ENCODE measurements at places on chromosomes 4 and X.

DNA sequence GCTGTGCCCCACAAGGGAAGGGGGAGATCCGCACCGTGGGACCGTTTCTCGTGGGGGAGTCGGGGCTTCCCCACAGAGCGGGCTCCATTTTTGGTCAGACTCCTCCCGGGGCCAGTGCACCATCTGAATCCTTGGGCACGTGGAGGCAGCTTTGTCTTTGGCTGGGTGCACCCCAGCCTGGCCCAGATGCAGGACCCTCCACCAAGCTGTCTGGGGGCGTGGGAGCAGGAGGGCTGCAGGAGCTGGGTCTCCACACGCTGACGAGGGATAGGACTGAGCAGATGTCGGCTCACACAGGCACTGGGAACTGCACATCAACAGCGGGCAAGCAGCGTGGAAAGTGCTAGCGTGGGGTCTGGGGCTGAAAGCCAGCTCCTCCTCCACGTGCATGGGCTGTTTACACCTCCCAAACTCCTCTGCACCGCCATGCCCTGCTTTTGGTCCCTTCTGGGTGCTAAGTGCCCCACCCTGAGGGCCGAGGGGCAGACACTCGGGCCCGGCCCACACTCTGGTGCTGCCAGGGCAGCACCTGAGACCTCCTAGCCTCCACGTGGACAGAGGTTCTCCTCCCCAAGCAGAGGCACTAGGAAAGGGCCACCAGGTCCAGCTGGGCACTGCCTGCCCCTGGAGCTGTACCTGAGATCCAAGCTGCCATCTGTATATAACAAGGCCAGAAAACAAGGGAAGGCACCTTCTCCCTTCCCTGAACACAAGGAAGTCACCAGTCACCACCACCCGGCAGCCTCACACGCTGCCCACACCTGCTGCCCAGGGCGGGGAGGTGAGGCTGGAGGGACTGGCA is 13.8 kb downstream of the DGKQ start:
- no peak for DNase-seq

DNA sequence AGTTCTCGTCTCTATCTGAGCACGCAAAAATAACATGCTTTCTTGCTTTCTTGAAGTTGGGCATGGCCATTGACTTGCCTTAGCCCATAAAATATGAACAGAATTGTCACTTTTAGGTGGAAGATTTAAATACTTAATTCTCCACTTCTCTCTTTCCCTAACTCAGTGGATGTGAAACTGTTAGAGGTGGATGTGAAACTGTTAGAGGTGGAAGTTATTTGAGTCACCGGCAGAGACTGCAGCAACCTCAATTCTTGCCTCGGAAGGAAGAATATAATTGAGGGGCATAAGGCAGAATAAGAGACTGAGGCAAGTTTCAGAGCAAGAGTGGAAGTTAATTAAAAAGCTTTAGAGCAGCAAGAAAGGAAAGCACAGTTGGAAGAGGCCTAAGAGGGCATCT is 2.8 kb upstream of the PARM1 start:
- DNase-seq: no peak

- DNase-seq: no peak
Measured at GRCh38 chr4:142098380-142098779, 462.0 kb downstream of the IL15 start.

GRCh38 chr4:152849350-152849749 is 69.6 kb downstream of the ARFIP1 start:
- DNase-seq: no peak

GRCh38 chrX:72621625-72622485 is 49.2 kb upstream of the HDAC8 start:
- no peak for DNase-seq

DNA sequence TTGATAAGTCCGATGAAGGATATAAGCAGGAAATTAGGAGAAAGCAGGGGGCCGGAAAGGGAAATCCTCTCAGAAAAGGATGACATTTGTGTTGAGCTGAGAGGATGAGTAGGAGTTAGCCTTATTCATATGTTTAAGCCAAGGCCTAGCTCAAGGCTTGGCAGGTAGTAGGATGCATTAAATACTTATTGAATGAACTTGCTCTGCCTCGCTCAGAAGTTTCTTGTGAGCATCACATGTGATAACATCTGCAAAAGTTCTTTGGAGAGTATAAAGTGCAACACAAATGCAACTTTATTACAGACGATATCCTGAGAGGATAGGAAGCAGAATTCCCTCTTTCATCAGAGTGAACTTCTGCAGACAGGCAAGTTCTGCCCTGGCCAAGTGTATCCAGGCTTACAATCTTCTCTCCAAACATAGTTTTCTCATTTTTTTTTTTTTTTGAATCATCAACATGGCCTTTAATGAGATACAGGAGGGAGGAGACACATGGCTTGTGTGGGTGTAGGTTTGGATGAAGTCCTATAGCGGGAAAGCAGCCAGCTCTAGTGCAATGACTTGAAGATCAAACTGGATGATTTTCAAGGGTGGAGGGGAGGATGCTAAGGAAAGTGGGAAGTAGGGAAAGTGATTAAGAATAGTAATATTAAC is 48.1 kb downstream of the LUZP4 start:
- no peak for DNase-seq

DNA sequence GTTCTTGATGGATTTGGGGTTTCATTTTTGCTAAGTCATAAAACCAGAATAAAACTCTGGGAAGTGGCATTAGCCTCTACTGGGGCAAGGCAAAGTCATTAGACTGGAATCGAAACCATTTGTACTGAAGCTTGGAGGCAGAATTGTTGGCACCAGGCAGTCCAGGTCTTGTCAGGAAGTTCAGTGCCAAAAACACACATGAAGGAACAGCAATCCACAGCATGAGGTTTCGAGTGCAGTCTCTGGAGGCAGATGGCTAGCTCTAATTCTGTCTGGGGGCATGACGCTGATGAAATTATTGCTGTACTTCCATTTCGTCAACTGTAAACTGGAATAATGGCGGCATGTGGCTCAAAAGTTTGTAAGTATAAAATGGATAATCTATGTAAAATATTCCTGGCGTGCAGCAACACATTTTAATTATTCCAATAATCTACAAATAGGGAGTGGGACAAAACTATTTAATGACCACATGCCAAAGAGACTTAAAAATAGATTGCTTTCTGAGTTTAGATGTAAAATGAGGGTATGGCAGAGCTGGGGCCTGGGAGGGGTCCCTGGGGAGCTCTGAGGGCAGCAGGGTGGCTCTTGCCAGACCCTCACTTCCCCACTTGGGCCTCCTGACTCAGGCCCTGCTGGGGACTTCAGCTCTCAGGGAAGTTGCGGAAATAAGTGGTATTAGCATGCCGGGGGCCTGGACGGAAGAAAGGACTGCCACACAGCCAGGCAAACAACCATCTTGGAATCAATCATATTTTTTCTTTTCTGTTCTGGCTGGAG is 18.8 kb upstream of the CENPU start:
- no peak for DNase-seq

GRCh38 chr4:104344342-104344980 is 150.2 kb downstream of the CXXC4 start:
- no peak for DNase-seq

- no peak for DNase-seq
Measured at GRCh38 chr4:183186813-183187212, 87.8 kb downstream of the WWC2 start.

DNA sequence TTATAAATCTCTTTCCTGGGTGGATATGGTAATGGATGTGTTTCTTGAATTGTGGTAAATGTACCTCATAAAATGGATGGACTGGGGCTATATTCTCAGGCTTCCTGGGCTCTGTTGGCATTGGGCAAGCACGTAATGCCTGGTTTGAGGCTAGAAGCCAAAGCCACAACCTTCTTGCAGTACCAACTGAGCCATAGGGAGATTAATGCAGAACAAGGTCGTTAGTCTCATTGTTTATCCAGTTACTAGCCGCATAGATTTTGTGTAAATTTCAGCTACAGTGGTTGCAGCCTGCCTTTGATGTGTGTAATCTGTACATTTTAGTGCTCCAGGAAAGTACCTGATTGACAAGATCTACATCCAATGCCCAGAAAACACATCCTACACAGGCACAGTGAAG is 7.2 kb upstream of the LEF1 start:
- DNase-seq: no peak

DNA sequence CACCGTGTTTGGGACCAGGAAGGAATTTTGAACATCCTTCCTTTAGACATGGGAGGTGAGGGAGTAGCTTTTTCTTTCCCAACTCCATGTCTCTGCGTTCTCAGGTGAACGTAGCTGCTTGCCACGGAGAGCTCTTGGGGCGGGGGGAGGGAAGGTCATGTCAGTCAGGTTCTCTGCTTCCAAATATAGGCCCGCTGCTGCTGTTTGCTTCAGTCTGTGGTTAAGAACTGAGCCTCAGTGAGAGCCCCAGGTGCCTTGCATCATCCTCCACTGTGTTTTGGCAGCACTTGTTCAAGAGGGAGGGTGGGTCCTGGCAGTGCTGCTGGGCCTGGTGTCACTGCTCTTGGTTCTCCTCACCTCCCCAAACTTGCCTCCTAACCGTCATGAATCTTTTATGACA is 46.5 kb downstream of the HADH start:
- peak; percentile 87 for DNase-seq

- DNase-seq: no peak
Measured at GRCh38 chrX:21725496-21725895, 32.4 kb downstream of the SMPX start.

DNA sequence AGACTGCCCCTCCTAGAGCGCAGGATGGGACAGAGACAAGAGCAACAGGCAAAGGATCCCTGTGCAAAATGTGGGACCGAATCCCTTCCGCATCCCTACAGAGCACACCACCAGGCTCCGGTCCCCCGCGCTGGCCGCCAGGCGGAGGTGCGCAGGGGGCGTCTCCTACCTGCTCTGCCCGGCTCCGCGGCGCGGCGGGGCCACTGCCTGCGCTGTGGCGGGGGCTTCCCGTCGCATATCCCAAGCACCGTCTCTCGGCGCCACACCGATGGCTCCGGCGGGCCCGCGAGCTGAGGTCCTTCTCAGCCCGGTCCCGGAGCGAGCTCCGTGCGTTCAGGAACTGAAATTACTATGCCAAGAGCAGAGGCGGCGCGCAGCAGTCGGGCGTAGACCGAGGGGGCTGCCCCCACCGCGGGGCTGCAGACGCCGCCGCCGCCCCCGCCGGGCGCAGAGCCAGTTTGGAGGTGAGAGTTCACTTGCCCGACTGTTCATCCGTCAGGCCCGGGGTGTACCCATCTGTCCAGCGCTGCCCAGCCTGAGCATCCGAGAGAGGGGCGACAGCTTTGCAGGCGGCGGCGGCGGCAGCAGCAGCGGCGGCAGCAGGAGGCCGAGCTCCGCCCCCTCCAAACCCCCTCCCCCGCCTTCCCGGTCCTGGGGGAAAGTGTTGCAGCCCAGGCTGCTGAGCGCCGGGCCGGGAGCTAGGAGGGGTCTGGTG is at the start of gene GPRIN3:
Gene GPRIN3 (minus strand): TSS at position 355 of the 715 bp plus-strand sequence. CDS start 57,690 bp downstream, outside the sequence.
- DNase-seq: peak; percentile 61

DNA sequence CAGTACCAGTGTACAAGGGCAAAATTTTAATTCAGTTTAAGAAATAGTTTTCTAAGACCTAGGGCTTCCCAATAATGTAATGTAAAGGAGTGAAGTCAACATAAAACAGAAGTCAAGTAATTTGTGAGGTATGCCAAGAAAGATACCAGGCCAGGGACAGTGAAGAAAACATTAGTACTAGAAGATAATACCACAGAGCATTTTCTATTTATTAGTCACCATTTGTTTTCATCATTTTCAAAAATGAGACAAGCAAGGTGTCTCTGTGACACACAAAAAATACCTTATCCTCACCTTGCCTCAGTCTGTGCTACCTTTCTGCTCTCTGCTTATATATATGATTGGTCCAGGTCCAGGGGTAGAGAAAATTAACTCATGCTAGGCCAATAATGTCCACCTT is 46.8 kb downstream of the VEGFC start:
- DNase-seq: no peak

DNA sequence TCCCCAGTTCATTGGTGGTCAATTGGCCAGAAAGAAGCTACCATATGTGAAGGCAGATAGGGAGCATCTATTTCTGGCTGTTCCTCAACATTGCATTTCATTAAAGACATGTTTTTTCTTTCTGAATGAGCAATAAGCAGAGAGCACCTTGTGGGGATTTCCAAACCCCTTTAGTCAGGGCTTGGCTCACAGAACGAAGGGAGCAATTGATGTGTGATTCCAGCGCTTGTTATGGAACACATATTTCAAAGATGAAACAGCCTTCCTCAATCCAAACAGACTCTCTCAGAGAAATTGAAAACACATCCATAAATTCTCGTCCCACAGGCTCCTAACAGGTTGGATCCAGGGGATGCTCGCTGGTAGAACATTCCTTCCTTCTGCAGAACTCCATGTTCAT is 84.1 kb downstream of the CLCN4 start:
- DNase-seq: no peak

- DNase-seq: no peak
Measured at GRCh38 chrX:64169988-64170387, 35.5 kb downstream of the AMER1 start.

DNA sequence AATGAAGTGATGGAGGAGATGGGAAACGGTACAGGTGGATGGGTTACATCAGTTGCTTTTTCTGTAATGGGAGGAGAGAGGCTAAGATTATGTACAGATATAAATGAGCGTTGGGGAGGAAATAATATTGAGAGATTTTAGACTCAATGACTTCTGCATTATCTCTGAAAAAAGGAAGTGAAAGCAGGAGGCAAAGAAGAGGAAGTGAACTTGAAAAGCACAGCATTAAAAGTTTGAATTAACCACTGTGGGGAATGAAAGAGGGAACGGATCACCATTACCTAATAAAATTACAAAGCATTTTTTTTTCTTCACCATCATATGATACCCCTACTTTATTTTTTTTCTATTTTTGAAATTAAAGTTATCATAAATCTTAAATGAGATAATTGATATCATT is 1025.5 kb downstream of the RPA4 start:
- no peak for DNase-seq

DNA sequence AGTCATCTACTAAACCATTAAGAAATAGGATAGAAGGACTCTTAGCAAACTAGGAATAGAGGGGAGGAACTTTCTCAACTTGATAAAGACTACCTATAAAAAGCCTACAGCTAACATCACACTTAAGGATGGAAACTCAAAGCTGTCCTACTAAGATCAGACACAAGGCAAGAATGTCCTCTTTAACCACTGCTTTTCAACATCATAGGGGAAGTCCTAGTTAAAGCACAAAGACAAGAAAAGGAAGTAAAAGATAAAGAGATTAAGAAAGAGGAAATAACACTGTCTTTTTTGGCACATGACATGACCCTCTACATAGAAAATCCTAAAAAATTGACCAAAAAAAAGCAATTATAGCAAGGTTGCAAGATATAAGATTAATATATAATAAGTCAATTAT is 136.6 kb downstream of the FBXW7 start:
- no peak for DNase-seq

GRCh38 chrX:74519870-74520269 is 94.6 kb downstream of the RLIM start:
- no peak for DNase-seq

DNA sequence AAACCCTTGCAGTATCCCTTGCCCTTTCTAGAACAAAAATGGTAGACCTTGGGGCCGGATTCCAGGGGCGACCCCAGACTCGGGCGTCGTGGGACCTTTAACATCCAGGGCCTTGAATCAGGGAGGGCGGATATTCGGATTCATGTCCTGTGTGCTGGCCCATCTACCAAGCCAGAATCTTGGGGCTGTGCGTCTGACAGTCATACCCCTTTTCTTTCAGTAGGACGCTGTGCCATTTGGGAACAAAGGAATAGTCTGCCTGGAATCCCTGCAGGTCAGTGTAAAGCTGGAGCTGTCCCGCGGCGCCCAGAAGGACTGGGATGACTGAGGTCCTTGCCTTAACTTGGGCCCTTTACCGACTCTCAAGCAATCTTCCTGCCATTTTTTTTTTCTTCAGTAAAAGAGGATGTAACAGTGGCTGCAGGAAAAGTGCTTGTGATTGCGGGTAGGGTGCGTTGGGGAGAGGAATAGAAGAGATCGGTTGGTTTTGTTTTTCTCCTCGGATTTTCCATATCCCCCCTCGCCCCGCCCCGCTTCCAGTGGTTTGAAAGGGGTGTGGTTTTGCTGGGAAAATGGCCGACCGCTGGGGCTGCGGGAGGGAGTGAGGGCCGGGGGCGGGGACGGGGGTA is 518 bp downstream of the ARMCX1 start:
- DNase-seq: no peak
